ENCODE measurements at places on chromosomes 4 and X.

GRCh38 chrX:38871129-38872029 is 70.1 kb downstream of the MID1IP1 start:
- no peak for DNase-seq

GRCh38 chrX:55593756-55594257 is 29.4 kb upstream of the FOXR2 start:
- DNase-seq, result no peak

DNA sequence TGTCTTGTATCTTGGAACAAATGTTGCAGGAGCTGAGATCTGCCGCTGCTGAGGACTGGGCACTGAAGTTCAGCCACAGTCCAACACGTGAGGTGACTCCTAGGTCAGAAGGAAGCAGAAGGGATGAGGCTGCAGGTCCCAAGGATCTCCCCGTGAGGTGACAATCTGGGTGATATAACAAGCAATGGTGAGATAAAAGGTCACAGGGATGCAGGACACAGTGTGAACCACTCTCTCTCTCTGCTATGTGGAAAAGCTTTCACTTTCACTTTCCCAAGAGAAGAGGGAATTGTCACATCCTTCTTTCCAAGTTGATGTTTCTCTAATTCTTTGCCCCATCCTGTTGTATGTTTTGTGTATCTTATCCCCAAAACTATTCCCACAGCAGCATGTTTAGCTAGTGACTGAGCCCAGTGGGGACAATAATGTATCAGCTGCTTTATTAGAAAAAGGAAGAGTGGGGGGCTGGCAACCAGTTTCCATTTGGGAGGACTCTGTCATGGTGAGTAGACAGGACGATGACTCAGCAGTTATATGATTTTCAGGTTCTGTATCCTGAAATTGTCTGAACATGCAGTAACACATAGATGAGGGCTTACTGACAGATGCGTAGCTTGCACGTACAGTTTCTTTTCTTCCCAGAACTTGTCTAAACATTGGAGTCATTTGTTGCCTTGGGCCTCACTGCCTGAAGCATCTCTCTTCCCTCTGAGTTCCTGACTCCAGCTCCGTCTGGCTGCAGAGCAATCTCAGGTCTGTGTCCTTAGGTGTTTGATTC is 1415.8 kb upstream of the TENM3 start:
- DNase-seq, result no peak

GRCh38 chr4:1992468-1993168 is 16.2 kb downstream of the NELFA start:
- DNase-seq, result no peak

DNA sequence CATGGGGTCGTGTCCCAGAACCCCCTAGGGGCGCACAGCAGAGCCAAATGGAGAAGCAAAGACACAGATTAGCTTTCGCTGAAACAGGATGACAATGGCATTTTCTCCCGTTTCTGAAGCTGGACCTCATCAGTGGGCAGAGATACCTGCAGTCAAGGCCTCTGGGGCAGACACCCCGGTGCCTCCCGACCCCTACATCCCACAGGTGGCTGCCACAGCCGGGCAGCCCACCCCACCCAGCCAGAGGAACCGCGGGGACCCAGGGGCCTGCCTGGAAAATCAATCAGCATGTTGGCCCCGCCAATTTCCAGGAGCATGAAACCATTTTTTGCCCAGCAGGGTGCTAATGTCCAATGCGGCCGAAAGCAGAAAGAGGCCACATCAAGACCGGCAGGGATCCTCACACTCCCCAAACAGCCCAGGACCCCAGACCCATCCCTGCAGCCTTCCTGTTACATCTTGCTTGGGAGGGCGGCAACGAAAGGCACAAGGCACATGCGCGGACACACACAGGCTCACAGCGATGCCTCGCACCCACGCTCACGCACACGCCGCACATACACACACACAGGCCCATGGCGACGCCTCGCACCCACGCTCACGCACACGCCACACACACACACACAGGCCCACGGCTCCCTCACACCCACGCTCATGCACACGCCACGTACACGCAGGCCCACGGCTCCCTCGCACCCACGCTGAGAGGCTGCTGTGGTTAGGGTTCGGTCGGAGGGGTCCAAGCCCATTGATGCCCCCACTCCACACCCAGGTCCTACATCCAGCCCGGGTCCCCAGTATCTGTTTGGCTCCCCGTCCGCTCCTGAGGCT is 130.6 kb upstream of the NKX1-1 start:
- no peak for DNase-seq

- DNase-seq, result no peak
Observed at GRCh38 chr4:177737387-177737940, 295.2 kb upstream of the AGA start.

DNA sequence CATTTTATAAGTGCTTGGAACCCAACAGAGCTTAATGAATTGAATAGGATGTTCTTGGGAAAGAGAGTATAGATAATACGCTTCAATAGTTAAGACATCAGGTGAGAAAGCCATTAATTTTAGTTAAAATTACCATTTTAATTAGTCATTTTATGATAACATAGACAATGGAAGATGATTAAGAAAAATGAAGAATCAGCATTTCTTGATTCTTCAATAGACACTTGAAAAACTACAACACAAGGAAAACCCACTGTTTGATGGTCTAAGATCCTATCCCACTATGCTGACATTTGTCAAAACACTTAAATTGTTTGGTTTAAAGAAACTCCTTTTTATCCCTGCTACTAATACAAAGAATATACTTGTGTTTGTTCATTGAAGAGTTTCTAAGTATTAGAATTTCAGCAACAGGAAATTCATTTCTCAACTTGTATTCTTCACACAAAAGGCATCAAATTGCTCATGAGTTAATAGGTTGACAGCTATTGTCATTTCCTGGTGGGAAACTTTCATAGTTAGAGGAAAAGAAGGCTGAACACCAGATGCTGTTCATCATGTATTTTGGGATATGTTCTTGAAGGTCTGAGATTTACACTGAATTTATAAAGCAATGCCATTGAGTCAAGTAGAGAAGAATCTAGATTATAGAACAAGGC is 9.6 kb upstream of the CXCL2 start:
- no peak for DNase-seq

- no peak for DNase-seq
Observed at GRCh38 chr4:113292371-113293042, 243.1 kb downstream of the ANK2 start.

DNA sequence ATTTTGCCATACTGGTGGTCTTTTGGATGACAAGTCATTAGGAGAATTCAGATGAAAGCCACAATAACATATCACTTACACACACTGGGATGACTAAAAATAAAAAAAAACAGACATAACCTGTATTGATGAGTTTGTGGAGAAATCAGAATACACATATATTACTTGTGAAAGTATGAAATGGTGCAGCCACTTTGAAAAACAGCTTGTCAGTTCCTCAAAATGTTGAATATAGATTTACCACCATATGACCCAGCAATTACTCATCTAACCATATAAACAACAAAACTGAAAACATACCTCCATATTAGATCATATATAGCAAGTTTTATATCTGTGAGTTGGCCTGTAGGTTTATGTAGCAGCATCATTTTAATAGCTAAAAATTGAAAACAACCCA is 608.7 kb downstream of the TLL1 start:
- DNase-seq, result no peak

- DNase-seq, result no peak
Observed at GRCh38 chr4:165048170-165048569, 5.5 kb upstream of the TRIM75 start.

GRCh38 chr4:126779436-126780166 is 853.2 kb upstream of the INTU start:
- no peak for DNase-seq

DNA sequence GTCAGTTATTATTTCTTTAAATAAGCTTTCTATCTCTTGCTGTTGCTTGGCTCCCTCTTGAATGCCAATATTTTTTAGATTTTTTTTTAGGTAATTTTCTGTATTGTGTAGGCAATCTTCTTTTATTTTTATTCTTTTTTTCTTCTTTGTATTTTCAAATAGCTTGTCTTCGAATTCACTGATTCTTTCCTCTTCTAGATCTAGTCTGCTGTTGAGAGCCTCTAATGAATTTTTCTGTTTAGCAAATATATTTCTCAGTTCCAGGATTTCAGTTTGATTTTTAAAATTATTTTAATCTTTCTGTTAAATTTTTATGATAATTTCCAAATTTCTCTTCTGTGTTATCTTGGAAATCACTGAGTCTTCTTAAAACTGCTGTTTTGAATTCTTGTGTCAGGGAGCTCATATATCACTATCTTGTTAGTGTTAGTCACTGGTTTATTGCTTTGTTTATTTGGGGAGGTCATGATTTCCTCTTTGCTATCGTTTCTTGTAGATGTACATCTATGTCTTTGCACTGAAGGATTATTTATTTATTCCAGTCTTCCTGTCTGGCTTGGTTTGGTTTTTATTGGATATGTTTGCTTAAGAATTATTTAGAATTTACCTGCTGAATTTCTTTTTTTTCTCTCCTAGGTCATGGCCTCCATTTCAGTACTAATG is 39.9 kb upstream of the GPRIN3 start:
- no peak for DNase-seq

GRCh38 chr4:121376556-121376955 is 4.3 kb downstream of the QRFPR start:
- DNase-seq, result no peak

DNA sequence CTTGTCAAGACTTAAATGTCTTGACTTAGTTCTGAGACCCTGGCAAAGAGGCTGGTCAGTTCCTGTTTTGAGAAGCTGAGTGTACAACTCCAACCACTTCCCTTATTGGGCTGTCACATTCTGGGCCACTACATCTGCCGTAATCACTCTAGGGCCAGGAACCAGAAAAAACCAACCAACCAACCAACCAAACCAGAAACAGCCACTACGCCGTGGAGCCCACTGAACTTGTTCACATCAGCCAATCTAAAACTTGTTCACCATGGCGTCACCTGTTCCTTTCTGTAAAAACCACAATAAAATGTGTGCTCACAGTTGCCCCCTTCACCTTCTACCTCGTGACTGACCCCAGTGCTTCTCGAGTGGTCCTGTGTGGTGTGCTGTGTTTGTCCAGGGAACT is 107.3 kb downstream of the JADE1 start:
- DNase-seq, result no peak

DNA sequence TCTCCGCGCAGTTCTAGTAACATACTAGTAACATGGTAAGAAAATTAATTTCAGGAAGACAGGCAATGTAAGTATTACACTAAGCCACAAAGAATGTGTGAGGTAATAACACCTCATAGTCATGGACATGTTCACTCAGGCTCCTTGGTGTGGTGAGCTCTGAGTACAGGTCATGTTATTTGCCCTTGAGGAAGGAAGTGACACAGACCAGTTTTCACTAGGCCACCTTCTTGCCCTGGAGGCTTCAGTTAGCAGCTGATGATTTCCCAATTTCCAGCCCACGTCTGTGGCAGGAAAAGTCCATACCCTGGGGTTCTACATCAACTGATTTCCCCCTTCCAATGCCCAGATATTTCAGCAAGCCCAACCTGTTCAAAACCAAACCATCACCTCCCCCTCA is 6.7 kb downstream of the APOO start:
- no peak for DNase-seq

- DNase-seq, result no peak
Observed at GRCh38 chr4:5955201-5955821, 62.4 kb upstream of the CRMP1 start.

DNA sequence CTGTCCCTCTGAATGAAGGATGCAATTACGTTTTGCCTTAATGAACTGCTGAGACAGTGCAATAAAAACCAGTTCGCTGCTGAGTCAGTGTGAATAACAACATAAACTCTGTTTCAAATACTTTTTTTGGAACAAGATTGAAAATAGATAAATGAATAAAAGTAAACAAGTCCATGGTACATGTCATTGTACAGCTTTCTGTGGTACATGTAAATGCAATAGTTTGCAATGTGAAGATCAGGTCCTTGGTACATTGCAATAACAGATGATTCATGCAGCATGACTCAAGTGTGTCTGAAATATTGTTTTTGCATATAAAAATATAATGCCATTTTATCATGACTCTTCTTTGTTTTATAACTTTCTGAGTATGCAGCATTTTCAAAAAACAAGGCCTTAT is 193.4 kb upstream of the PACRGL start:
- no peak for DNase-seq

GRCh38 chr4:2340272-2341061 is 78.0 kb downstream of the ZFYVE28 start:
- no peak for DNase-seq

DNA sequence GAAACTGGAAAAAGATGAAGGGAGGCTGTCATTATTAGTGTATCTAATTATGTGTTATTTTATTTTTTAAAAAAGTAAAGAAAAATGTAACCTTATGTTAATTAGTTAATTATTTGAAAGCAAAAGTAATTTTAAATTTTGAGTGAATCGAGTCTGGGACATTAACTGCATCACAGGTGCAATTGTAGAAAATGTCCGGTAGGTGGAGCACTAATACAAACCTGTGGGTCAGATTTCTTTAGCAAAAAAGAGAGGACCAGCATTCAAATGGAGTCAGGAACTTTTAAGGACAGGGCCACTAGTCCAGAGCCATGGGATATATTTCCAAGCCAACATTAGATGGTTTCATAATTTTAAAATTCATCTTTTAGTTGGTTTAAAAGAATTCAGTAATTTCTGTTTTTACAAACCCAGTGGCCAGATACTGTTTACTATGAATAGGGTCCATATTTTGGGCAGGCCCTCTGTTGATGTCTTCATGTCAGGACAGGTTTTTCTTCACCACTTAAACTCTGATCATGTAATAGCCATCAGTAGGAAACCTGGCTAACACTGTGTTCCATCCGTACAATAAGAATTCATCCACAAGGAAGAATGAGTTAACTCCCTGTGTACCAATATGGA is 27.2 kb downstream of the BST1 start:
- no peak for DNase-seq

- DNase-seq, result no peak
Observed at GRCh38 chrX:39169976-39170375, 368.7 kb downstream of the MID1IP1 start.

GRCh38 chr4:146335763-146336409 is 121.5 kb downstream of the REELD1 start:
- DNase-seq, result no peak

DNA sequence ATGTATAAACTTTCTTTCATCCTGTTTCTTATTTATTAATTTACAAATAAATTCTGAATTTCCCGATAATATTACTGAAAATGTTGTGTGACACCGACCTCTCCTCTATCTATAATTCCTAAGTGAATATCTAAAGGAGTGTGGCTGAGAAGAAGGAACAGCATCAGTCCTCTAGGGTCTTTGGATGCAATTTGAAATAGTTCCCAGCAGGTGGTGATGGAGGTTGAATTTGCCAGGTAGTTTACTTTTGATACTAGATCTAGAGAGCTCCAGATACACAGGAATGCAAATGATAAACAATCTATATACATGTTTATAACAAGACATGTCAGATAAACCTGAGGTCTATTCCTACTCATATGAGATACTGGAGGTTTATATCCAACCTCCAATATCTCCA is 305.4 kb downstream of the PCDH18 start:
- no peak for DNase-seq

DNA sequence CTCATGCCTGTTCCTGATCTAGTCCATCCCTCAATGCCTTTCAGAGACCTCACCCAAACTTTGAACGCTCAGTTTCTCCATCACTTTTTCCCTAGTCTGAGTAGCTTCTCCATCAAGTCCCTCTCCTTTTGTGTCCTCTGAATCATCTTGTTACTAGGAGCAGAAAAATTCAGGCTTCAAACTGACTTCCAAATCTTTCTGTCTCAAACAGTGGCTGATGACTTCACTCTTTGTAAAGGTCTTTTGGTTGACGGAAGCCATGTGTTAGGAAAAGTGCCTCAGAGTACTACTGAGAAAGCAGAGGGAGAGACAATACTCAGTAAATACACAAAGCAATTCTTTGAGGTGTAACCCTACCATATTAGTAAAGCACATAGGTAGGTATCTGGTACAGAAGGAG is 65.7 kb upstream of the CAMK2D start:
- no peak for DNase-seq
